ENCODE measurements at places on chromosomes 5 and 9.

DNA sequence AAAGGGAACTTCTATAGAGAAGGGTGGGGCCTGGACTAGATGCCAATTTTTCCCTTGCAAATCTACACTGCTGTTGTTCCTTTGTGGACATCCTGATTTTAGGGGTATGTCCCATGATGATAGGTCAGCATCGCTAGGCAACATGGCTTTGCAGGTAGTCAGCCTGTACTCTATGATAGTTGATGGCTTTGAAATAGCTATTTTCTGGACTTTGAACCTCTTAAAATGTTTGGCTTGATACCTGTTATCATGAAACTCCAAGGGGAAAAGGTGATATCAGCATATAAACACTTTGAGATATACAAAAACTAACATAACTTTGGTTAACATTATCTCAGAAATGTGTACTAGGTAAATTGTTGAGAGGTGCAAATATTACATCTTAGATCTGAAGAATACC is 533.2 kb downstream of the CTNND2 start:
- DNase-seq: no peak

GRCh38 chr5:125501396-125501795 is 755.0 kb upstream of the ZNF608 start:
- DNase-seq: no peak

- DNase-seq: no peak
These were observed 20.2 kb upstream of the ANXA1 start for GRCh38 chr9:73131461-73131860.

- DNase-seq: no peak
These were observed 601 bp downstream of the ERGIC1 start for GRCh38 chr5:172834415-172835289.

GRCh38 chr9:136079916-136080246 is 15.2 kb downstream of the NACC2 start:
- no peak for DNase-seq

DNA sequence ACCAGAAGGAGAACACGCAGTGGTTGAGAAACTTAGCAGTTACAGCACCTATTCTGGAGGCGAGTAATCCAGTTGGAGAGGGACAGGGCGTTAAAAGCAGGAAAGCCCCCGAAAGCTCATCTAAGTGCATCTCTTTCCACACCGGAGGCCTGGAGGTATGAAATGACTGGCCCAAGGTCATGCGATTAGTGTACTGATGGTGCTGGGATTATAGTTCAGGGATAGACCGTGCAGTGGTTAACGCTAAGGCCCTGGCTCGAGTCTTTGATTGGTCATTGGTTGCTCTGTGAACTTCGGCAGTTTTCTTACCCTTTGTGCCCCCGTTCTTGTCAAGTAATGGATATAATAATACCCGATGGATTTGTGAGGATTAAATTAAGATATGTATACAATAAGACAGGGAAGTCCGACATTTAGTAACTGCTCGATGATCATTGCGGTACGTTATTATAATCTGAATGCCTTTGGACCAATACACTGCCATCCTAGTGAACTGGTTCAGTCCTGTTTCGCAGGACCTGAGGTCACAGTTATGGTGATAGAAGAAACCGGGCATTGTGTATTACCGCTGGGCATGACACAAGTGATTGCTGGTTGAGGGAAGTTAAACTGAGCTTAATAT is 960 bp downstream of the CANX start:
- no peak for DNase-seq

DNA sequence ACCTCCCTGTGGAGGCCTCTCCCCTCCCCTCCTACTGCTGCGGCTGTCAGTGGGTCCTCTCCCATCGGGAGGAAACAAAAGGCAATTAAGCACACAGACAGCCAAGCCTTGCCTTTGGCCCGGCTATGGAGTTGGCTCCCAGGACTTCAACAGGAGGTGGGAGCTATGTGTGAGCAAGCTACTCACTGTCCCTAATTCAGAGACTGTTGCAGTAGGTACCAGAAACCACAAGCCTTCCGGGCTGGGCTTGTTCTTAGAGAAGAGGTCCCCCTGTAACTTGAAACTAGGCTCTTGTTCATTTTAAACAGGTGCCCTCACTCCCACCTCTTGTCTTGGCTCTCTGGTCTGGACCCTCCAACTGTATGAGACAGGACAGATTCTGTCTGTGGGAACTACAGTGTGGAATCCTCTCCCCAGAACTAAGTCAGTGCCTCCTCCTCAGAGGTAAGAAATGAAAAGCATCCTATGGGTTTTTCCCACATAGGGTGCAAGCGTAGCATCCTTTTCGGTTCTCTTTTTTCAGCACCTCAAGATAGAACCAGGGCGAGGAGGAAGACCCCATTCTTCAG is 561.1 kb downstream of the EBF1 start:
- no peak for DNase-seq

DNA sequence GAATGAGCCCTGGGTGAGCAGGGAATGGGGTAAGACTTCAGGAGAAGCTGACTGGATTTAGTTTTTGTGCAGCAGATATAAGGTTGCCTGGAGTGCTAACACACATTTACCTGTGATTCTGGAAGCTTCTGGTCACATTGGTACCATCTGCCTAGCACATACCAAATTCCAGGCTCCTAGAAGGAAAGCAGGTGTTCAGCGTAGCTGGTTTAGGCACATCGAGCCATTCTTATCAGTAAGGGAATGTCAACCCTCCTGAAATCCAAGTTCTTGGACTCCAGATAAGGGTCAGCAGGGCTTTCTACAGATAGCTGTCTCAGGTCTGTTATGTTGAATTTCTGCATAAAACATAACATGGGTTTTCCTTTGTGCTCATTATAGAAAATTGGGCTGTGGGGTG is 10.3 kb downstream of the TCERG1 start:
- no peak for DNase-seq

DNA sequence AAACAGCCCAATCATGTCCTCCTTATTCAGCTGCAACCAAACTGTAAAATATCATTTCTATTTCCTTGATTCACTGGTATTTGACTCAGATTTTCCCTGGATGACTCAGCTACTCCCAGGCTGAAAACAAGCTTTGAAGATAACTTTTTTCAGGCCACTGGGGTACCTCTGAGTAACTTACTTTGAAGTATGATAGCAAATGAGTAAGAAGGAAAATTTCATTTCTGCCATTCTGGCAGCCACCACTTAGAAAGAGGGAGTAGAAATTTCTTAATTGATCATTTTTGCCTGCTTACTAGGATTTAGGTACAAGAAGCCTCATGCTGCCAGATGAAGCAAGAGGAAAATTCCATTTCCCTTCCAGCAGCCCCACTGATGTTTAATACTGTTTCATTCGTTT is 247.4 kb downstream of the PRELID2 start:
- no peak for DNase-seq

DNA sequence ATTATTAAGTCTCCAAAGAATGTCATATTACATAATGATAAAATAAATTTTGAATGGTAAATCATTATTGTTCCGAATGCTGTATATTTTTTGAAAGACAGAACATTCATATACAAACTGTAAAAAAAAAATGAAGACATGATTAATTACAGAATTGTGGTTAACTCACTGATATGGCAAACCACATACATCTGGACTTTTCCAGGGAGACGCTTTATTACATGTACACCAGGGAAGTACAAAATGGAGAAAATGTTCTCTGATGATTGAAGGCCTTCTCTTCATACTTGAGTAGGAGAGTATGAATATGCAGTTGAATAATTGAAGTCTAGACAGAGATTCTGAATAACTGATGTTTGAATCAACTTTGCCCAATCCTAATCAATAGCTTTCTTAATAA is 1886.9 kb downstream of the EFNA5 start:
- no peak for DNase-seq

GRCh38 chr5:138662599-138662998 is 87.4 kb upstream of the HSPA9 start:
- no peak for DNase-seq

Data from NCI-H1436 treated with DMSO at 0.1 percent for 48 hours (cell line).